Myometrial cell (primary cell): ENCODE measurements at places on chromosomes 7 and 10. TPM values are rescaled to one million over a fixed set of nuclear protein-coding genes. Genes with fewer than 3 reads are reported as not detected.

The ENTPD1 gene
- under 0.01 TPM in 1 of 2 replicates, not detected in the other for total RNA-seq

The GPER1 gene
- total RNA-seq = 3.2 and 4.3 TPM in 2 replicates

The MOGAT3 gene
- not detected in 2 replicates for total RNA-seq

The EN2 gene
- total RNA-seq = not detected in 2 replicates

The A1CF gene
- not detected in 2 replicates for total RNA-seq

The STEAP1 gene
- total RNA-seq = 21.8 and 26.5 TPM in 2 replicates

The SDK1 gene
- 0.89 and 2.0 TPM in 2 replicates for total RNA-seq

The TSPAN15 gene
- total RNA-seq = 11.0 and 14.0 TPM in 2 replicates

The ZNF107 gene
- 0.86 and 1.9 TPM in 2 replicates for total RNA-seq

The GPR85 gene
- total RNA-seq = 3.4 and 4.6 TPM in 2 replicates

The THSD7A gene
- total RNA-seq = 0.71 and 0.86 TPM in 2 replicates

The NCF1 gene
- total RNA-seq = not detected in 2 replicates

The NAPEPLD gene
- 1.8 and 2.3 TPM in 2 replicates for total RNA-seq

The SLC13A1 gene
- total RNA-seq = not detected in 2 replicates

The NKX1-2 gene
- not detected in 2 replicates for total RNA-seq

The USP54 gene
- 17.9 and 23.4 TPM in 2 replicates for total RNA-seq

The MORN4 gene
- total RNA-seq = 7.8 and 18.4 TPM in 2 replicates

The CCDC172 gene
- not detected in 2 replicates for total RNA-seq

The EMX2 gene
- 3.2 and 4.6 TPM in 2 replicates for total RNA-seq

The SPDYE8 gene
- total RNA-seq = not detected in 2 replicates

The SPDYE11 gene
- total RNA-seq = not detected in 2 replicates

The CYP2W1 gene
- total RNA-seq = not detected in 2 replicates

The FZD1 gene
- total RNA-seq = 2.9 and 3.5 TPM in 2 replicates

The GNGT1 gene
- not detected in 2 replicates for total RNA-seq

The SNCG gene
- total RNA-seq = 16.1 and 25.4 TPM in 2 replicates

The SLC18A2 gene
- not detected in 2 replicates for total RNA-seq

The IGFBP3 gene
- total RNA-seq = 13.8 and 15.6 TPM in 2 replicates

The CYP3A7 gene
- total RNA-seq = not detected in 2 replicates

The ZNF503 gene
- total RNA-seq = 8.1 and 12.4 TPM in 2 replicates

The SLC26A3 gene
- not detected in 2 replicates for total RNA-seq

The TCAF1 gene
- total RNA-seq = 47.3 and 68.1 TPM in 2 replicates

The PWWP2B gene
- total RNA-seq = 4.4 and 6.9 TPM in 2 replicates

The ZNF438 gene
- total RNA-seq = 3.4 and 3.5 TPM in 2 replicates

The SAP25 gene
- total RNA-seq = not detected in 2 replicates

The CRYGN gene
- total RNA-seq = not detected in 2 replicates

The IRF5 gene
- total RNA-seq = 0.18 TPM in 1 of 2 replicates, not detected in the other

The SORCS3 gene
- total RNA-seq = not detected in 2 replicates

The SLC18A3 gene
- not detected in 2 replicates for total RNA-seq
